ENCODE measurements at places on chromosomes 11 and 22.

DNA sequence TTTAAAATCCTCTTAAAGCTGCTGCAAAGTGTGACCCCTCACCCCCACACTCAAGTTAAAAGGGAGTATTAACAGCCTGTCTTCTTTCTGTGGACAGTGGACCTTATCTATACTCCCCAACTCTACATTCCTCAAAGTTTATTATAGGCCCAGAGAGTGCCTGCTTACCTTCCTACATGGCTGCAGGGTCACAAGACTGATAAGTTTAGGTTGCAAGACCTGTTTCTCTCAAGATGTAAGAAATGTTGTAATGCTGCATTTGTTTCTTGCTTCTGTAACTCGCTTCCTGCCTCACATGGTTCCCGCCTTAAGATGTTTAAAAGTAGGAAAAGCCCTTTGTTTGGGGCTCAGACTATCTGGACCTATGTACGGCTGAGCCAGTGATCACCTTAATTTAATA lies 10.1 kb upstream of the NXPE1 start:
- no peak for DNase-seq

GRCh38 chr11:27390318-27391295 lies 27.6 kb upstream of the CCDC34 start:
- peak; percentile 75 for DNase-seq

DNA sequence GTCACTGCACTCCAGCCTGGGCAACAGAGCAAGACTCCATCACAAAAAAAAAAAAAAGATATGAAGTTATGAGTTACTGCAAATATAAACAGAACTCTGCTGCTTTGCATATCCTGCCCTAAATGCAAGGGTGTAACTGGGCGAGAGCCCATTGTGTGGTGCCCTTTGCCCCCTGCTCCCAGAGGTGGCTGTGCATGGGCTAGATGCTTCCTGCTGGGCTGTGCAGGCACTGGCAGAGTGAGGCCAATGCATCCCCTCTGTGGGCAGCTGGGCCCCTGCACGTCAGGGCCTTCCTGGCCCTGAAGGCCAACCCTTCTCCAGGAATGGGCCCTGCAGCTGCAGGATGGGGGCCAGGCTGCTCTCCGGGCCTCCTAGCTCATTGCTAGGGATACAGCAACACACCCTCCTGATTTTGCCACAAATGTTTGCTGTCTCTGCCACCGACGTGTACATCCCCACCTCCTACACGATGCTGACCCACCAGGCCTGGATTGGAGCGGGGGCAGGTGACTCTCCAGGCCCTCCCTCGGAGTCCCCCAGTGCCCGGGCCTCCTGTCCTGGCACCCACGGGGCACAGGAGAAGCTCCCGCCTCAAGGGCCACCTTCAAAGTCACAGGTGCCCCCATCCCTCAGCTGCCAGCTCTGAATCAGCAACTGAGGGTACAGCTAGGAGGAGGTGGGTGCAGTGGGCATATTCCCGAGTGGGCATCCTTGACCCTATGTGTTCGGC lies 40.7 kb upstream of the COMT start:
- no peak for DNase-seq

DNA sequence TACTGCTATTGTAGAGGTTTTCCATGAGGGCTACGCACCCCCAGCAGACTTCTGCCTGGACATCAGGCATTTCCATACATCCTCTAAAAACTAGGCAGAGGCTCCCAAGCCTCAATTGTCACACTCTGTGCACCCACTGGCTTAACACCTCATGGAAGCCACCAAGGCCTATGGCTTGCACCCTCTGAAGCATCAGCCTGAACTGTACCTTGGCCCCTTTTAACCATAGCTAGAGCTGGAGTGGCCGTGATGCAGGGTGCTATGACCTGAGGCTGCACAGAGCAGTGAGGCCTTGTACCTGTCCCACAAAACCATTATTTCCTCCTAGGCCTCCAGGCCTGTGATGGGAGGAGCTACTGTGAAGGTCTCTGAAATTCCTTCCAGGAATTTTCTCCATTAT lies 33.9 kb downstream of the AAMDC start:
- DNase-seq = no peak

- peak; percentile 32 for DNase-seq
Measured at GRCh38 chr11:60872124-60872960, 5.0 kb downstream of the ZP1 start.

GRCh38 chr22:44777364-44777755 lies 25.0 kb downstream of the ARHGAP8 start:
- DNase-seq = peak; percentile 43

DNA sequence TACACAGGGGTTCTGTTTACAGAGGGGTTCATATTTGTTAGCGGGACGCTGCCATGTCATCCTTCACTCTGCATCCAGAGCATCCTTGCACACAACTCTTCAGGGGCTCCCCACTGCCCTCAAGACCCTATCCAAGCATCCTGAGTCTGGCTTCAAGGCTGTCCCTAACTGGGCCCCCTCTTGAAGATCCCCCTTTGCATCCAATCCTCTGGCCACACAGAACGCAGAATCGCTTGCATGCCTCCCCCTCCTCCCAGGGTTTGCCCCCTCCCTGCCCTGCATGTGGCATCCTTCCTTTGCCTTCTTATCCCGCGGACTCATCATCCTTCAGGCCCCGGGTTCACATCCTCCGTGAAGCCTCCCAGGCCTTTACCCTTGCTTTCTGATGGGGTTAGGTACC lies 18.6 kb downstream of the C1QTNF6 start:
- no peak for DNase-seq

DNA sequence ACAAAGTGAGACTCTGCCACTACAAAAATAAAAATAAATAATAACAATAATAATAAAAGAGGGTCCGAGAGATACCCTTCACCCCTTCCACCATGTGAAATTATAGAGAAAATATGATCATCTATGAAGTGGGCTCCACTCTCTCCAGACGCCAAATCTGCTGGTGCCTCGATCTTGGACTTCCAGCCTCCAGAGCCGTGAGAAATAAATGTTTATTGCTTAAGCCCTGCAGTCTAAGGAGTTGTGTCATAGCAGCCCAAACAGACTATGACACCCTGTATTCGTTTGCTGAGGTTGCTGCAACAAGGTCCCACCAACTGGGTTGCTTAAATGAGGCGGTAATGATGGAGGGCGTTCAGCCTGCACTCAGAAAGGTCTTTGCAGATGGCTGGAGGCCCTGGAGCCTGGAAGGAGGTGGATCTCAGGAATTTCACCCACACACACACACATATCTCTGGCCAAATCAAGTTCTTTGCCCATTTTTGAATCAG lies 7.6 kb upstream of the SEPTIN5 start:
- no peak for DNase-seq

DNA sequence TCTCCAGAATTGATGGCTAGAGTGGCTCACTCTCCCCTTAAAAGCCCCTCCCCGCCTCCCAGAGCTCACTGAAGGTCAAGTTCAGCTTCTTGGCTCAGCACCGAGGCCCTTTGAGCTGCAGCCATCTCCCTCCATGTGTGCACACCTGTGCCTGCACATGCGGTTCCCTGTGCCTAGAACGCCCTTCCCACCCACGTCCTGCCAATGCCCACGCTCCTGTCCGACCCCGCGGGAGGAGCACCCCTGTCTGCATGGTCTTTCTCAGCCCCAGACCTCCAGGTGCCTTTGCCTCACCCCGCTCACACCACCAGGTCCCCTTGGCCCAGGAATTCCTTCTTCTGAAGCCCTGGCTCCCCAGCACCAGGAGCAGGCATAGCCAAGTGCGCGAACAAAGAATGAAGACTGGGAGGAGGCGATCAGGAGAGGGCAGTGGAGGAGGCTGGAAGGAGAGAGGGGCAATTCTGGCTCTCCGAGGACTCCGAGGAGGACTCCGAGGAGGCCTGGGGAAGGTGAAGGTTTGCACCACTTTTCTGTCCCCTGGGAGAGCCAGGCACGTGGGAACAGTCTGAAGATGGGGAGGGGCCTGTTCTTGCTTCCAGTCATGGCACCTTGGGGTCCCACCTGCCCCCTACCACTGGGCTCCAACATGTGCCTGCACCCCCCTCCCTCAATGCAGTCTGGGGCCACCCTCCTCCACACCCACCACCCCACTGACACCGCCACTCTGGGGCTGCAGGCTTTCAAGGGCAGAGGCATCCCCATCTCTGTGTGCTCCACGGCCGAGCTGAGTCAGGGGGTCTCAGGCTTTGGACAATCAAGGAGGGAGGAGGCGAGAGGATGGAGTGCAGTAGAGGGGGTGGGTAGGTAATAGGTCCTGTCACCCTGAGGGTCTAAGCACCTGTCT lies 17.7 kb downstream of the IGF2 start:
- DNase-seq = no peak

DNA sequence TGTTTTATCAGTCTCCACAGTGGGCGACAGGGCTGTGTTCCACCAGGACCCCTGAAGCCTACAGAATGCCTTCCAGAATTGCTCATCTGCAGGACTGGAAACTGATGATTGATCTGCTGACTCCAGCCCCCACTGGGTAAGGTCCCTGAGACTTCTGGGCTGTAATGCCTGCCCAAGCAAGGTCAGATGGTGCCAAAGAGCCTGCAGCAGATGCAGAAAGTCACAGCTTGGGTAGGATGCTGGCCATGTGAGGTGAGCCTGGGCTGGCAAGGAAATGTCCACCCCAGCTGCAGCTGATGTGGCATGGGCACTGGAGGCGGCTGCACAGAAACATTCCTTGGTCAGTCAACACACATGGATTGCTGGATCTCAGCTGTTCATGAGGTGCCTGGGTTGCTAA lies 30.9 kb downstream of the LRRC32 start:
- DNase-seq = no peak

DNA sequence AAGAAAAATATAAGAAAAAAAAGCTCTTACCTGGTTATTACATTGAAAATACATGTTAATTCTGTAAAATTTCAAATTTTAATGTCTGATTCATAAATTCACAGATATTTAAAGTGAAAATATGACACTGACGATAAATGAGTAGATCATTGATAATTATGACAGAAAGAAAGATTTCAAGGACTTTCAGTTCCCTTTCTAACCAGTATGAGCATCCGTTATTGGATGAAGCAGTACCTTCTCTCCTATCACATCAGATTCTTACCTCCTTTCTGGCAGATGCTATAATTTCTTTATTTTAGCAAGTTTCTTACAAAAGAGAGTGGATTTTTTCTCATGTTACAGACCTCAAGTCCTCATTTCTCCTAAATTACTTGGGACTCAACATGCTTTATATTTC lies 847.3 kb downstream of the JRKL start:
- DNase-seq = no peak

DNA sequence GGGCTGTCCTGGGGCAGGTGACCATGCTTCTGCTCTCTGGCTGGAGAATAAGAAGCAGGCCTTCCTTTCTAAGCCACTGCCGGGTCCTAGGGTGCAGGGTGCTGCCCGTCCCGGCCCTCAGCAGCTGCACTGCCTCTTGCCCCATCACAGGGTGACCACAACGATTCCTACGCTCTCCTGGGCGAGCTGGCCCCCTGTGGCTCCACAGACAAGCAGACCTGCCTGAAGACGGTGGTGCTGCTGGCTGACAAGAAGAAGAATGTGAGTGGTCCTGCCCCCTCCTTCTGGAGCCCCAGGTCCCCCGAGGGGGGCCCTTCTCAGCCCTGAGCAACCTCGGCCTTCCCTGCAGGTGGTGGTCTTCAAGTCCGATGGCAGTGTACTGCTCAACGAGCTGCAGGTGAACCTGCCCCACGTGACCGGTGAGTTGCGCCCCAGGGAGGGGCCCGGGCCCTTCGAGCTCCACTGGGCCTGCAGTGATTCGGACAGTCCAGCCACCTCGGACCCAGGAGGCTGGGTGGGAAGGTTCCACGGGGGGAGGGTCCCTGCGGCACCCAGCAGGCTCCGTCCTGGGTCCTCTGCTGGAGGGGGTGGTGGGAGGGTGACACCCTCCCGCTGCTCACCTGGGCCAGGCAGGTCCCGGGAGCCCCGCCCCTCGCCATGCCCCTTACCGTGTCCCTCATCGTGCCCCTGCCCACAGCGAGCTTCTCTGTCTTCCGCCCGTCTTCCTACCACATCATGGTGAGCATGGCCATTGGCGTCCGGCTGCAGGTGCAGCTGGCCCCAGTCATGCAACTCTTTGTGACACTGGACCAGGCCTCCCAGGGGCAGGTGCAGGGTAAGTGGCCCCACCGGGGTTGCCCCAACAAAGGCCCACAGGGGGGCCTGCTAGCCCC lies 8.3 kb downstream of the MUC2 start:
- no peak for DNase-seq

DNA sequence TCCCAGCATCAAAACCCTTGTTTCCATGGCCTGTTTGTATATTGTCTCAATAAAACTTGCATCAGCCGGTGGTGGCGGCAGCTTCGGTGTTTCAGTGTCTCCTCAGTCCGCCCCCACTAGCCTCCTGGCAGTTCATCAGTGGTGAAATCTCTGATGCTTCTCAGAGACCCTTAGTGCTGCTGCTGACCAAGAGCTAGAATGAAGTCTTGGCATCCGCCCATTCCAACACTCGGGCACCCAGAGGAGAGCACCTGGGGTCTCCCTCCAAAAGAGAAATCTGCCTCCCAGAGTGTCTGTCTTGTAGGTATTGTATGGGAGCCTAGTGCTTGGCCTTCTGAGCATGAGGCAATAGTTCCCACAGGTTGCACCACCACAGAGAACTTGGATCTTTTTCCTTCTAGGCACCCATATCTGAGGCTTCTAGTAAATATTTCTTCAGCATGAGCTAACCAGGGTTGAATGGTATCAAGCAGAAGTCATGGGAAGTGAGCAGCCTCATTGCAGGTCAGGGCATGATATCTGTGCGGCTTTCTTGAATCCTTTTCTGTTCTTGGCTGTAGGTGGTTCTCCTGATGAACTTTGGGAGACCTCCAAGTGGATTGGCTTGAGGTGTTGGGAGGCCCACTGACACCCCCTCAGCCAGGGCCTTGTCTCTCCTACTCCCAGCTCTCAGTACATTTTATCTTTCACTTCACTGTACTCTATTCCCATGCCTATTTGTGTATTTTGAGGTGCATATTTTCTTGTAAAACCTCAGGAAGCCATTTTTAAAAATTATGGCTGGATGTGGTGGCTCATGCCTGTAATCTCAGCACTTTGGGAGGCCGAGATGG lies 13.2 kb upstream of the AIFM3 start:
- DNase-seq = peak; percentile 78

DNA sequence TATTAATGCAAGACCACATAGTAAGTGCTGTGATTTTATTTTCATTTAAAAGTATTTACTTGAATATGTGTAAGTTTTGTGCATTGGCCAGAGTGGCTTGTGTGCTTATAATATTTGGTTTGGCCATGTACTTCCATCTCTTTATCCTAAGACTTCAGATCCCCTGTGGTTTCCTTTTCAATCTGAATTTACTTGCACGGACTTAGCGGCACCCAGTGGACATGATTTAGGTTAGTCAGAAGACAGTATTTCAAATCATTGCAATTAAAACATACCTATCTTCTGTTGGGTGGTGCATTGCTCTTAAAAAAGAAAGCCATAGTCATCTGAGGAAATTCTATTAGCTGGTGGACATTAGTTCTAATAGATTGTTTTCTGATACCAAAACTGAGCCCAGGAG lies 30.7 kb downstream of the PIWIL4 start:
- DNase-seq = peak; percentile 56

DNA sequence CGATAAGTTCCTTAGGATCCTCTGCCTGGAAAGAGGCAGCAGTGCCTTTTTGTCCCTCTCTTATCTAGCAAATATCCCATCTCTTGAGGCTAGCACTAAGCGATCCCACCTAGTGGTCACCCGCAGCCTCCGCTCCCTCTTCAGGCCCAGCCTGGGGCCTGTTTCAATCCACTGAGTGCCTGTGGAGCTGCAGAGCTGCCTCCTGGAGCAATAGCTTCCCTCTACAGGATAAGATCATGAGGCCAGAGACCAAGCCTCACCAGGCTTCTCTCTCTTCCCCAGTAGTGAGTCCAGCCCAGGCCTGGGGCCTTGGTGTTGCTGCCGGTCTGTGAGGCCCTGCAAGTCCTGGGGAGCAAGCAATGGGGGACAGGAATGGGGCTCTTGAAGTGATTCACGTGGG lies 65.8 kb downstream of the SLC22A12 start:
- no peak for DNase-seq
